ENCODE measurements at places on chromosomes 3 and 15.

DNA sequence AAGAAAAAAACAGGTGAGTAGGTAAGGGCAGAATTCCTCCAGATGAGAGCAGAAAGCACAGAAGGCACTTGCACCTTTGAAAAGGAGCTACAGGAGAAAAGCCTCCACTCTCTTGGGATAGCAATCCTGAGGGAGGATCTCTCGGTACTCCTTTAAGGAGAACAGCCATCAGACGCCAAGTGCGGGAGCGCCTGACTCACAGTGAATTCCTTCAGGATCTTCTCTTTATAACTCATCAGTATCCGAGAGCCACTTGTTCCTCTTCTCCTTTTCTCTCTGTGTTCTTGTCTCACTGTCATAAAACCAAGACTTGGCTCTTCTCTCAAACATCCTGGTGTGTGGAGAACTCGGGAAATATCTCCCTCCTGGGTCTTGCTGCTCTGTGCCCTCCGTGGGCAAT is 10.1 kb upstream of the GOLGA8J start:
- no peak for DNase-seq

GRCh38 chr15:68417051-68417450 is 14.9 kb downstream of the ITGA11 start:
- no peak for DNase-seq

DNA sequence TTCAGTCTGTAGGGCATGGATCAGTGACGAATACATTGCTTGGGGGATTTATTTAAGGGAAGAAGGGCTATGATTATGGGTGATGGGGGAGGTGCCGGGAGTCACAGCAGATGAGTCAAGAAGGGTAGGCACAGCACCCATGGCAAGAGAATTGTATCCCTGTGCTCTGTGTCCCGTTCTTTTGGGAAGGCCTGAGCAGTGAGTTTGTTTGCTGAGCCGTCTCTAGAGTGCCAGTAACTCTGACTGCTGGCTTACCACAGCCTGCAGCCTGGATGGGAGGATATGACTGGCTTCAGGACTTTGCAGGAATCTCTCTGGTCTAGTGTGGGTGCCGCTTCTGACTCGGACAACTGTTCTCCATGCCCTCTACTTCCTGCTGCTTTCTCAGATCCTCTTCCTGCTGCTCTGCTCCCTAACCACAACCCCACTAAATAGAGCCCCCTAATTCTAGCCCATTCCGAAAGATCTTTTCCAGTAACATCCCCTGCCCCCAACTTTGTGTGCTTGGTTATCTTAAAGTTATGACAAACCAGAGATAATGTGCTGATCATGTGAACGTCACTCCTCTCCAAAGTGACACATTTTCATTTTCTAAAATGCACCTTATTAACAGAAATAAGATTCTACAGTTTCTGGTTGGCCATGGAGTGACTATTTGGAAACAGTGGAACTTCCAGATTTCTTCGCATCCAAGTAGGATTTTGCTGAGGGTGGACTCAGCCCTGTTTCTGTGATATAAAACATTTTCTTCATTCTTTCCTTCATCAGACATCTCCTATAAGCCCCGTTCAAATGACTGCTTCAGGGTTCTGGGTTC is 239.0 kb downstream of the SLCO3A1 start:
- DNase-seq, result no peak

GRCh38 chr15:41993472-41994170 is 21.3 kb upstream of the EHD4 start:
- no peak for DNase-seq

- no peak for DNase-seq
Observed at GRCh38 chr3:45417930-45418847, 29.8 kb downstream of the LARS2 start.

GRCh38 chr3:53195602-53196574 is 34.9 kb downstream of the PRKCD start:
- peak; percentile 50 for DNase-seq

DNA sequence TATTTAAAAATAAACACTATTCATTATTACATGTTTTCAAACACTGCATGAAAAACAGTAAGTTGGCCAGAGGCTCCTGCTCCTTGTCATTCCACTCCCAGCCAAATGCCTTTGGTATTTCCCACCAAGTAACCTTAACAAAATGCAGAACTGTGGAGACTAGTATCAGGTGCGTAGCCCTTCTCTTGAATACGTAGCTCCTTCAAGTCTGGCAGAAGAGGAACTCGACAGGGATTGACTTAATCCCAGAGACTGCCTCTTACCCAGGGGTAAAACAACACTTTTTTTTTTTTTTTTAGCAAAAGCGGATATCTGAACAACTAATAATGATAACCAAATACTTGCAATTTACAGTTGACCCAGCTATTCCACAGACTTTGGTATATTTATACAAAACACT is 738 bp downstream of the COMMD2 start:
- no peak for DNase-seq

- DNase-seq, result no peak
Observed at GRCh38 chr3:59401924-59402323, 352.1 kb upstream of the CFAP20DC start.

DNA sequence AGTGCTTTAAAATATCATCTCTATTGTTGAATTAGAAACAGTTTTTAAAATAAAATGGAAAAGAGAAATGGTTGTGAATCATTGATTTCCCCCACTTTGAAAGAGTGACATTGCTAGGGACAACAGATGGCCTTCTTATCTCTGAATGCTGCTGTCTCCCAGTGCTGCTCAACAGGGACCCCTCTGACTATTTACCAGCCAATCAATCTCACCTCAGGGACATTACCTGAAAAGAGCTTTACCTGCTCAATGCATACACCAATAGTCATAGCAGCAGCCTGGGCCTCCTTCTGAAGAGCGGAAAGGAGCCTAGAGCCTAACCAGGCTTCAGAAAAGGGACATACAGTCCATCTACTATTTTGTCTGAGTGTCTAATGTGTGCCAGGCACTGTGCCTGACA is 162.8 kb downstream of the CGGBP1 start:
- no peak for DNase-seq

DNA sequence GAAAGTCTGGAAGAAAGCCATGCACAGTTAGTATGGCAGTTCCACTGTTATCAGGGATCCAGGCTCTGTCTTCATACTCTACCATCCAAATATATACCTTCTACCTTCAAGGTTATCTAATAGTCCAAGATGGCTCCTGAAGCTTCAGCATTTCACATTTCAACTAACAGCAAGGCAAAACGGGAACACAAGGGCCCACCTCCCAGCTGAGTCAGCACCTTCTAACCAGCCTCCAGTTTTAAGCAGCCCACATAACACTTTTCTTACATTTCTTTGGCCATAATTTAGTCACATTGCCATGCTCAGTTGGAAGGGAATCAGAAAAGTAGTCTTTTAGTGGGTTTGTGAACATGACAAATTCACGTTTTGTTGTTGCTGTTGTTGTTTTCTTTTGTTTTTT is 15.4 kb upstream of the MSL2 start:
- no peak for DNase-seq

DNA sequence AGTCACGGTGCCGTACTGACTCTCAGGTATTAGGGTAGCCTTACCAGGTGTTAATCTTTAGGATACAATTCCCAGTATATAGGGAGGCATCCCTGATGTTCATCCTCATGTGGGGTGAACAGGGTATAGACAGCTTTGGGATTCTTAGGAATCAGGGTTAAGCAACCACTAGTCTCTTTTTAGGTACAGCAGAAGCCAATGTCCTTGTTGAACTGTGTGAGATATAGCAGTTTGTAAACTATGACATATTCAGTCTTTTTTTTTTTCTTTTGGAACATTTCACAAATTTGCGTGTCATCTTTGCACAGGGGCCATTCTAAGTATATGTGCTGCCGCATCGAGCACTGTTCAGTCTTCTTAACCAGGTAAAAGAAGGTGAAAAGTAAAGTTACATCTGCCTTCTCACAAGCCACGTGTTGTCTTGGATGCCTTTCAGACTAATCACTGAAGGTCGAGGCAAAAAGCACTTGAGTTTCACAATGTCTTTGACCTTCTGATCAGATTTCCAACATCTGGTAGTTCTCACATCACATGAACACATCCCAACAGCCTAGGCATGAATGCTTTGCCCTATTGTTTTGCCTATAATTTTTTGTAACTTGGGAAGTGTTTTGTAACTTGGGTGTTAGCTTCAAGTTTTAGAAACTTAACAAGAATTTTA is 17.2 kb downstream of the TSEN2 start:
- no peak for DNase-seq

GRCh38 chr15:38002883-38003477 is 68.5 kb downstream of the TMCO5A start:
- DNase-seq, result no peak
